Activated CD4-positive, CD25-positive, alpha-beta regulatory T cell (primary cell): ENCODE measurements at places on chromosomes 4 and X.

- DNase-seq: no peak
Measured at GRCh38 chrX:2498781-2499302, 1.9 kb downstream of the DHRSX start.

DNA sequence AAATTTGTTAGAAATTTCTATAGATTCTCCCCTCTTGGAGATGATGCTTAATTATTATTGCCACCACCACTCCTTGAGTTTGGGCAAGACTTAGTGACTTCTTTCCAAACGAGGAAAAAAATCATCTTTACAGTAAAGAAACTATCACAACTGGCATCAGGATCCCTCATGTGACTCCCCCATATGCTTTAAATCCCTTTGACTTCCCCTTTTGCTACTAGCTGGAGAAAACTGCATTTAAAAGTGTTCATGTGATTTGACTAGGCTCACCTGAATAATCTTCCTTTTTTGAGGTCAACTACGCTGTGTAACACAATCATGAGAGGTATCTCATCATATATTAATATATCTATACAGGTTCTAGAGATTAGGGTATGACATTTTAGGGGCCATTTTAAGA lies 30.3 kb upstream of the ENOX2 start:
- no peak for DNase-seq

DNA sequence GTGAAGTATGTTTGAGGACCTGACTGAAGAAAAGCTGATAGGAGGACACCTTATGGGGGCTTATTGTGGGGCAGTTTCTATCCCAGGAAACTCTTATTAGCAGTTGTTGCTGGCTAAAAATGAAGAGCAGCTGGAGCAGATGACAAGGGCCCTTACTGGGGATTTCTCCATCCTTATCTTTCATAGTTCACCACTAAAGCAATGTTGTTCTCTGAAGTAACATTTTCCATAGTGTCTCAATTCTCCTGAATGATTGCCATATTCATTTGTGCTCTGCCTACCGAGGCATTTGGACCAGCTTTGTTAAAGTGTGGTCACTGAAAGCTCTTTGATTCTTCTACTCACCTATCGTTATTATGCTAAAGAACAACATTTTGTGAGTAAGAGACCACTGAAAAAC lies 7.7 kb downstream of the ENOX2 start:
- no peak for DNase-seq

DNA sequence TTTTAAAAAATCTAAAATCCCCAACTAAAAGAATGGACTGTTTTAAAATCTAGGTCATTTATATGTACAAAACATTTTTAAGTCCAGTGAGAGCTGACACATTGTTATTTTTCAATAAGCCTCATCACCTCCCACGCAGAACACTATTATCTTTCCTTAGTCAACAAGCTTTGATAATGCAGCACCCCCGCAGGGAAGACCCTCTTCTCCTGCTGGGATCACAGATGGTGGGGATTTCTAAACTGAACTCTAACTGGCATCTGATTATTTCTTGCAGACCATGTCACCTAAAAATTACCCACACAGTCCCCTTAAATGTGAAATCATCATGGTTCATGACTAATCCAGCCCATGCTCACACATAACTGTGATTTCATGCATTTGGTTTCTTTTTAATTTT lies 11.6 kb downstream of the SYTL4 start:
- DNase-seq: no peak

GRCh38 chrX:134526399-134526798 lies 66.4 kb downstream of the HPRT1 start:
- DNase-seq: no peak

GRCh38 chrX:29542152-29542551 lies 673.2 kb upstream of the MAGEB2 start:
- DNase-seq: no peak

DNA sequence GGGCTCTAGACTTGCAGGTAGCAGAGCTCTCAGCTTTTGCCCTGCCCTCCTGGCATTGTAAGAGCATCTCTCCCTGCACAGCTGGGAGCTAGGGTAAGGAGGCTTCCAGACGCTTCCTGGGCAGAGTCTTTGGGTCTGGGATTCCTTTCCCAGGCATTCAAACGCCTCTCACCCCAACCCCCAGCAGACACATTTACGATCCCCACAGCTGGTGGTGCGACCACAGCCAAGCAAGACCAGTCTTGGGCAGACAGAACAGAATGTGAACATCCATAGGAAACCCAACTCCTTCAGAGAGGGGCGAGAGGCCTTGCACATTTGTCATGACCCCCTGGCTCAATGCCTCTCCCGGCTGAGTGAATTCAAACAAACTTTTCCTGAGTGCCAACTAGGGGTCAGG lies 38.1 kb upstream of the CD99L2 start:
- no peak for DNase-seq
